ENCODE measurements at places on chromosomes 3 and 15.

DNA sequence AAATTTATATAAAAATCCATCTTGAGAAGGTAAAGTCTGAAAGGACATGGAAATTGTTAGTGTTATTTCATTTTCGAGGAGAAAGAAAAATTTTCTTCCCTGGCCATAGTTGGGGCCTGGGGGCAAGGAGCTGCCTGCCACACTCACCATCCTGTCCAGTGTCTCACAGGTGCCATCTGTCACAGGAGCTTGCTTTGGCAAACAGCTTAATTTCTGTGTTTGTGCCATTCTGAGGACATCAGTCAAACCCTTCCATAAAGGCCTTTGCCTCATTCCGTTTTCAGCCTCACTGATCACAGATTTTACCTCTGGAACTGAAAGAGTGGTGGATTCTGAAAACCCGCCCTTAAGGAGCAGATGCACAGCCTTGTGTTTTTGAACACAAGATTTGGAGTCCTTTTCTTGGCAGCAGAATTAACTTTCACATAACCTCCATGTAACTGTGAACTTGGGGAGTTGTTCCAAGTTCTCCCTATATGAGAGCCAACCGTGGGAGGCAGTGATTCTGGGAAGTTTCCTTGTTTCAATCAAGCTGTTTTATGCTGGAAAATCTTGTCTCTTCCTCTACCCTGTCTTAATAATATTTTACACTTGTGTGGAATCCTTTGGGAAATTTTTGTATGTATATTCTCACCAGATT lies 254.7 kb downstream of the CACNA2D3 start:
- no peak for DNase-seq

DNA sequence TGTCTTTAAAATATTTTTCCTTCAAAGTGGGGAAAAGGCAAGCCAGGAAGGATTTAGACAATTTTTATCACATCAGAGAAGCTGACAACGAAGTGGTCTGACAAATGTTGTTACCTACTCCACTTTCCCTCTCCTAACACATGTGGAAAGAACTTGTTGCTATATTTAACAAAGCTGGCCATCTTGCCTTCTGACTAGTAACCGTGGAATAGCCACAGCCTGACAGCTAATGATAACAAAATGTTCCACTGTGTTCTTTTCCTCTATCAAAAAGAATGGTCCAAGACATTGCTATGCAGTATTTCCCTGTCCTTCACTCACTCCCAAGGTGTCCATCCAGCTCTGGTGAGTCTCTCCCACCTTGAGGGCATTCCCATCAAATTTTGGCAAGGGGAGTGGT lies 481.4 kb upstream of the THBS1 start:
- no peak for DNase-seq

DNA sequence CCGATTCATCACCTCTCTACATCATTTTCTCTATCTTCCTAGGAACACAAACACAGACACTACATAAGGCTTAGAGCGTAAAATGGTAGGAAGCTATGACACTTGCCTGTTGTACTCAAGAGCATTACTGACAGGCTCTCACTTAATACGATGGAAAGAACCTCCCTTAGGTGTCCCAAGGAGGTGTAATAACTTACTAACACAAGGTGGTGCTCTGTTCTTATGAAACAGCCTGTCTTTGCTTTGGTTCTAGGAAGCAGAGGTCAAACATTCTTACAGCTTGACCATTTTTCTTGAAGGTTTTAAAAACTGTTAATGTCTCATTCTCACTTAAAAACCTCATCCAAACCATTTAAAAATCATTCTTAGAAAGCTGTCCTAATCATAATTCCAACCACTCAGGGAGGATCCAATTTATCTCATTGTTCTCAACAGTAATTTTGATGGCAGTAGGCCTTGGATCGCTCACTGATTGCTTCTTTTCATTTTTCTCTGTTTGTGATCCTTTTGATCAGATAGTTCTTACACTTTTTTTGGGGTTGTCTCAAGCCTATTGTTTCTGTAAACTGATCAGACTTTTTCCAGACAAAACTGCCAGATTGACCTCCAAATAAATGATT lies 317.8 kb upstream of the AGTR1 start:
- DNase-seq, result no peak

GRCh38 chr15:34490417-34491193 lies 53.0 kb upstream of the GOLGA8A start:
- no peak for DNase-seq

DNA sequence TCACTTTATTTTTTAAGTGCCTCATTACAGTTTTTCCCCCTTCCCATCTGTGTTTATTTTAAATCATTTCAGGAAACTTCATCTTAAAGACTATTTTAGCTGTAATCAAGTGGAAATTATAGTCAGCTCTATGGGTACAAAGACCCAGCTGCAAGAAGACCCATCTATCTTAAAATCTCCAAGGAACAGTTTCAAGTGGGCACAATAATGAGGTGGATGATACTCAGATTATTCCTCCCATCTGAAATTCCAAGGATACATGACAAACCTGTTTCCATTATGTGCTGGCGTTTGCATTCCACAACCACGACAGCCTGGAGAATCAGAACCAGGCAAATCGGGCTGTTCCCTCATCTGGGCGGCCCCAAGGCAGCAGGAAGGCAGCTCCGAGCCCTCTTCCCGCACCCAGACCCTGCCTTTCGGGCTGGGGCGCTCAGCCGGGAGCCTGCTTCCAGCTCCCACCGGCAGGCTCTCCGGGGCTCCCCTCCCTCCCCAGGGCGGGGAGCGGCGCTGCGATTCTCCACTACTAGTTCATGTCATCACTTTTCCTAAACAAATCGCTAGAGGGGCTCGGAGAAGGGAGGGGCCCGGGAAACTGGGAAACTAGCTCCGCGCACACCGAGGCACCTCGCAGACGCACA lies at the start of gene MGLL:
TSS of gene MGLL (minus strand) at position 475 of the 641 bp plus-strand sequence. CDS start at position 278, 197 bp downstream.
- DNase-seq, result no peak

DNA sequence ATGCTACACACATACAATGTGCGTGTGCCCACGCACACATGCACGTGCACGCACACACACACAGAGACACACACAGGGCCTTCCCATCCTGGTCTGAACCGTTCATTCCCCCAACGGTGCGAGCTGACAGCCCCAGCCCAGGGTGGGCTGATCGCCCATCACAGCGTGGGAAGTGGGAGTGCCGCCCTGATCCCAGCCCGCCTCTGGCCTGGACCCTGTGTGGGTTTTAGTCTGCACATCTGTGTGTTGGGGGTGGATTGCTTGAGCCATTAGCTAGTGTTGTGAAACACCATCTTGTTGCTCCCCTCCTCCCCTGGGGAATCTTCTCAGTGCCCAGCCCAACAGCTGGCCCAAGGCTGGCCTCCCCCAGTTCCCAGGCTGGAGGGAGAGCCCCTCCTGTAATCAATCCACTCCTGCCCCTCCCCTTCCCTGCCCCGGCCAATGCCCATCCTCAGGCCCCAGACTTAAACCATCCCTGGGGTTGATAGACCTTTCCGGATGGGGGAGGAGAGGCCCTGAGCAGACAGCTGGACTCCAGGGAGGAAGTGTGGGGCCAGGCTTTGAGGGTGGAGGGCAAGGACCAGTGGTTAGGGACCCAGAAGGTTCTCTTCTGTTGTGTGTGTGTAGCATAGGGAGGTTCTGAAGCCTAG lies 8.3 kb downstream of the SEMA3G start:
- no peak for DNase-seq

All from stimulated activated CD4-positive, alpha-beta T cell treated with anti-CD3 and anti-CD28 coated beads, Interleukin-12 subunit alpha, Interleukin-12 subunit beta, amount 100 ng/mL, for 48 hours (primary cell).